ENCODE measurements at places on chromosomes 3 and 15.

DNA sequence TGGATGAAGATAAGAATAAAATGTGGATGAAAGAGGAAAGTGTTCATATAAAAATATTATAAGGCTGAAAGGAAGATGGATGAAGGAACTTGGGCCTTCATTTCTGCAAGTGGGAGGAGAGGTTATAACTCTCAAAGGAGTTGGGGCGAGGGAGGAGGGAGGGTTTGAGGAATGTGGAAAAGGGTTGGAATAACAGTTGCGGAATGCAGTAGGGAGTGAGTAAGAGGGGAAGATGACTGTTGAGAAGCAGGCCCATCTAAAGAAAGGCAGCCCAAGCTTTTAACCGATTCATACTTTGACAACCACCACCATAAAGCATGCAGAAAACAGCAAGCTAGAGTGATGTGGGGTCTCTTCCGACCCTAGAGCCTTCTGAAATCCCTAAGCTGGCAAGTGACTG, 8.3 kb upstream of the TM4SF4 start:
- DNase-seq, result no peak

GRCh38 chr15:39935241-39935640, 1.3 kb downstream of the EIF2AK4 start:
- no peak for DNase-seq

- no peak for DNase-seq
These were observed 1051.8 kb upstream of the CFAP20DC start for GRCh38 chr3:60101621-60102020.

DNA sequence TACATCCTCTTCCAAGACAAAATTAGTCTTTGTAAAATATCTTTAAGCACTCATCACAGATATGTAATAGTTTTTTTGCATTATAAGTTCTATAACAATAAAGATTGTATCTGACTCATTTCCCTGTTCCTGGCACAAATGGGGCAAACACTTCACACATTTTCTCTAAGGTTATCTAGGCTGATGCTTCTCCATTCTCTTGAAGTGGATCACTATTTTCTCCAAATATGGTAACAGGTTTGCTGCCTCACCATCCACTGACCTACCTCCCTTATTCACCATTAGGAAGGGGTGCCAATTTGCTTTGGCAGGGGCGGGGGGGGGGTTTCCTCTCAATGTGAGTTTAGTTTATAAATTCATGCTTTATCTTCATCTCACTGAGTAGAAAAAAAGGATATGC, 767.7 kb upstream of the LMCD1 start:
- no peak for DNase-seq

GRCh38 chr3:140432229-140432669, 245.6 kb upstream of the TRIM42 start:
- peak; percentile 66 for DNase-seq

GRCh38 chr15:58224068-58224467, 85.9 kb downstream of the AQP9 start:
- no peak for DNase-seq

DNA sequence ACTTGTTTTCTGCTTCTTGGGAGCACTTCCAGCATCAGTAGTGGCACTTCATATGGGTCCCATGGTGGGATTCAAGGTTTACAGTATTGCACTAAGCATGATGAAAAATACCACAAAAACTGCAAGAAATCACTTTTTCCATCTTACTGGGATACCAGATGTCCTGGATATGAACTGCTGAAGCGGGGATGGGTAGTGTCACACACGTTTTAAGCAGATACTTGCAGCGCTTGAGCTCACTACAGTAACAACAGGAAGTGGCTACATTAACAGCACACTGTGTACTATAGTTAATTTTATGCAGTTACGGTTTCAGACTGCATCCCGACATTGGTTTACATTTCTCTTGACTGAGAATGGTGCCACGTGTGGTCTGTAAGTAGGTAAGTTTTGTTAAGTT, 3.5 kb upstream of the ISG20 start:
- no peak for DNase-seq

DNA sequence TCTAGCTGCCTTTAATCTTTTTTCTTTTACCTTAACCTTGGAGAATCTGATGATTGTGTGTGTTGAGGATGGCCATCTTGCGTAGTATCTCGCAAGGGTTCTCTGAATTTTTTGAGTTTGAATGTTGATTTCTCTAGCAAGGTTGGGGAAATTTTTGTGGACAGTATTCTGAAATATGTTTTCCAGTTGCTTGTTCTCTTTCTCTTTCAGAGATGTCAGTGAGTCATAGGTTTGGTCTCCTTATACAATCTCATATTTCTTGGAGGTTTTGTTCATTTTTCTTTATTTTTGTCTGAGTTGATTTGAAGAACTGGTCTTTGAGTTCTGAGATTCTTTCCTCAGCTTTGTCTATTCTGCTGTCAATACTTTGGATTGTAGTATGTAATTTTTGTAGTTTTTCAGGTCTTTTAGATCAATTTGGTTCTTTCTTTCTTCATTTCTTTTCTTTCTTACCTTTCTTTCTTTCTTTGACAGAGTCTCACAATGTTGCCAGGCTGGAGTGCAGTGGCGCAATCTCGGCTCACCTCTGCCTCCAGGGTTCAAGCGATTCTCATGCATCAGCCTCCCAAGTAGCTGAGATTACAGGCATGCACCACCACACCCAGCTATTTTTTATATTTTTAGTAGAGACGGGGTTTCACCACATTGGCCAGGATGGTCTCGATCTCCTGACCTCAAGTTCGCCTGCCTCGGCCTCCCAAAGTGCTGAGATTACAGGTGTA, 366.4 kb upstream of the RASGRP1 start:
- DNase-seq, result no peak

GRCh38 chr15:95170561-95171380, 939.4 kb downstream of the MCTP2 start:
- no peak for DNase-seq

GRCh38 chr3:120773932-120774331, 31.4 kb downstream of the GTF2E1 start:
- DNase-seq, result no peak

GRCh38 chr3:129277829-129278271, 820 bp upstream of the HMCES start:
- no peak for DNase-seq

GRCh38 chr3:123421353-123422174, 27.3 kb downstream of the ADCY5 start:
- no peak for DNase-seq

GRCh38 chr3:58429657-58430056, 4.0 kb downstream of the PDHB start:
- DNase-seq, result no peak

GRCh38 chr3:30349507-30349906, 256.9 kb upstream of the TGFBR2 start:
- no peak for DNase-seq

- no peak for DNase-seq
These were observed 69.0 kb upstream of the LPP start for GRCh38 chr3:188084752-188085583.

GRCh38 chr3:2839876-2840275, 270.3 kb downstream of the IL5RA start:
- no peak for DNase-seq

DNA sequence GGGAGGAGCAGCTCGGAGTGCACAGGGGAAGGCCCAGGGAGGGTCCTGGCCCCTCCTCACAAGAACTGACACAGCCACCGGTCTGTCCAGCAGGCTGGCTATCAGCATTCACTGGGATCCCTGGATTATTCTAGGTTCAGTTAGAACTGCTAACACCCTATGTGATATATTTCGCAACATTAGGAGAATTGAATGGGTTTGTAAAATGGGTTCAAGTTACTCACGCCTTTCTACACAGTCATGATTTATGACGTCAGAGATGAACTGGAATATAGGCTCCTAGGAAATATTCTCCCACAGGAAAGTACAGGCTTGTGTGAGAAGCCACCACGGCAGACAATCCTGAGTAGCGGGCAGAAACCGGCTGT, 969 bp upstream of the BSN start:
- no peak for DNase-seq

DNA sequence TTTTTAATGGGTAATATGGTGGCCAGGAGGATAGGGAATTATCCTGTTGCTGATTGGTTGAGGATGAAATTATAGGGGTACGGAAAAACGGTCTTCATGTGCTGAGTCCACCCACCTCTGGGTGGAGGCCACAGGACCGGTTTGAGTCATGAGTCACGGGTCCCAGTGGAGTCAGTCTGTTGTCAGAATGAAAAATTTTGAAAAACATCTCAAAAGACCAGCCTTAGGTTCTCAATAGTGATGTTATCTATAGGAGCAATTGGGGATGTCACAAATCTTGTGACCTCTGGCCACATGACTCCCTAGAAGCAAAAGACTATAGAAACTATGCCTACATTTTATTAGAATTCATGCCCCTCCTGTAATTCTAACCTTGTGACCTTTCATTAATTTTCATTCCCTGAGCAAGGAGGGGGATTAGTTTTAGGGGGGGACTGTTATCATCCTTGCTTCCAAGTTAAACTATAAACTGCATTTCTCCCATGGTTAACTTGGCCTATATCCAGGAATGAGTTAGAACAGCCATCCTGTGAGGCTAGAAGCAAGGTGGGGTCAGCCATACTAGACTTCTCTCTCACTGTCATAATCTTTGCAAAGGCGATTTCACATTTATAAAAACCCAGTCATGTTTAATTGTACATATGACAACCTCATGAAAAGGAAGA, 101.2 kb downstream of the TCF12 start:
- DNase-seq, result no peak

- DNase-seq, result no peak
These were observed 54.3 kb upstream of the SGO1 start for GRCh38 chr3:20240154-20240883.

DNA sequence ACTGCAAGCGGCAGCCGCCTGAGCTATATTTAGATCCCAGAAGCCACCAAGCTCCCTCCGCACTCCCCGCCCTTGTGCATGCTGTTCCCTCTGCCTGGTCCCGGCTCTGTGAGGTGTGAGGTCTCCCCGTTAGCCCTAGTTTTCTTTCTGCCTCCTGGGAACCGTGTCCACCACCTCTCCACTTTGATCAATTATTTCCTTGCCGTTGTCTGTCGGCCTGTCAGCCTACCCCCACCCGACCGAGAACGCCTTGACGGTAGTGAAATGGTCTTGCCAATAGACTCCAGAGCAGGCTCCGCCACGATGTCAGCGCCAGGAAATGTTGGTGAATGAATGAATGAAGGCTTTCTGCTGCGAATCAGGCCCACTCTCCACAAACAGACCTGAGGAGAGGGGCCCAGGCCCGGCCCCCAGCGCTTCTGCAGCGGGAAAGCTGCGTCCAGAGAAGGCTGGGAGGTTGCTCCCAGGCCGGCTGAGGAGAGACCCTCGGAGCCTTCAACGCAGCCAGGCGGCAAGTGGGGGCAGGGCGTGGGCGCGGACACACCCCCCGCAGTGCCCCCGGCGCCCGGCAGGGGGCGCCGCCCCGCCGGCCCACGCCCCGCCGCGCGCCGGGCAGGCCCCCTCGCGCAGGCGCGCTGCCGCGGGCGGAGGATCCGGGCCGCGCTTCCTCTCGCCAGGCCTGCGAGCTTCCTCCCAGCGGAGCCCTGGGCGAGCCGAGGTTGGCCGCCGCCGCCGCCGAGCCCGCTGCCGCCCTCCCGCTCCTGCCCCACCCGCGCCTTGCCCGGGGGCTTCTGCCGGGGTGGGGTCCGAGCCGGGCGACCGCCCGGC, at the start of gene CSK:
Gene CSK, plus strand, starts transcription at position 650 of the 828 bp plus-strand sequence. CDS start 16,218 bp downstream, outside the sequence.
- peak; percentile 93 for DNase-seq

GRCh38 chr3:98596541-98597500, 3.4 kb upstream of the CPOX start:
- DNase-seq, result no peak
